ENCODE measurements at places on chromosomes 1 and 21. TPM values are rescaled to one million over a fixed set of nuclear protein-coding genes. Genes with fewer than 3 reads are reported as not detected.

The E2F2 gene
- 24.0 TPM for total RNA-seq

The CD2 gene
- total RNA-seq, result 2.9 TPM

- no peak for DNase-seq
These were observed 96.6 kb downstream of the FGGY start for GRCh38 chr1:59393211-59394180.

- no peak for DNase-seq
These were observed 23.4 kb upstream of the TARDBP start for GRCh38 chr1:10989095-10989494.

GRCh38 chr1:169288011-169288414, 79.6 kb downstream of the NME7 start:
- DNase-seq, result no peak

DNA sequence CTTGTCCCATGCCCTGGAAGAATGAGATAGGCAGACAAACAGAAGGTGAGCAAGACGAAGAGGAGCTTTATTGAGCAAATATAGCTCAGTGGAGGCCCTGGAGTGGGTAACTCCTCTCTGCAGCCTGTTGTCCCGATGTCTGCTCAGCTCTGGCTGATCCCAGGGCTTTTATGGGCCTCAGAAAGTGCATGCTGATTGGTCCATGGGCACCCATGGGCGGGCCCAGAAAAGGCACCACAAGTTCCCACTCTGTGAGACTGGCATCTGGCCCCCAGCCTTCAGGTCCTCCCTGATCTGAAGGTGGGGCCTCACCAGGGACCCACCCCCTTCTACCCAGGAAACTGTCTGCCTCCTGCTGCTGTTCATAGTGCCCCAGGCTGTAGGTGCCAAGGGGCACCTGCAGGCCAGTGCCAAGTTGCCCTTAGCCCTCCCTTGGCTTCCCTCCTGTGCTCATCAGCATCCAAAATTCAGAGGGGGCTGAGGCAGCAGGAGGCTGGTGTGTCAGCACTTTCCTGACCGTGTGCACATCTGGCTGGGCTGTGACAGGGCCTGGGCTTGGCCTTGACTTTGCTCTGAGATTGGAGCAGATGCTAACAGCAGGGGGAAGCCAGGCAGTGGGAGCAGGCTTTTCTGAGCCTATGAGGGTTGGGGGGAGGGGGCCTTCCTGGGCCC, 35.4 kb downstream of the ACTL8 start:
- DNase-seq, result no peak

DNA sequence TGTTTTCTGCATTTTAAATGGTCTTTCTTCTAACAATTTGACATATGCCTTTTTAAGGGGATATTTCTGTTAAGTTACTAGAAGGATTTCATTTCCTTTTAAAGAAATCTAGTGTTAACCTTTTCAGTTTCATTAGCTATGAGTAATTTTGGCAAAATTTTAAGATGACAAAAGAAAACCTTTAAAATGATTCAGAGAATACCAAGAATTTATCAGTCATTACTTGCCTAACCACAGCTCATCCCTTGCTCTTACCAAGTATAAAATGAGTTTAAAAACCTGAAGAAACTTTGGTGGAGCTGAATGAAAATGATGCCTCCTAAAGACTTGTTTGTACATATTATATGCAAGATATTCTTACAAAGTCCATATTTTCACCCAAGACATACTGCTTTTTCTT, 101.7 kb downstream of the NEK7 start:
- peak; percentile 26 for DNase-seq

- no peak for DNase-seq
These were observed 70.8 kb downstream of the DDAH1 start for GRCh38 chr1:85394130-85394529.

The SPATA17 gene
- total RNA-seq, result not detected

- DNase-seq, result no peak
These were observed 19.9 kb downstream of the FMN2 start for GRCh38 chr1:240111558-240111957.
